Kidney (tissue), 22 donors: ENCODE measurements at places on chromosomes 2 and 18.

DNA sequence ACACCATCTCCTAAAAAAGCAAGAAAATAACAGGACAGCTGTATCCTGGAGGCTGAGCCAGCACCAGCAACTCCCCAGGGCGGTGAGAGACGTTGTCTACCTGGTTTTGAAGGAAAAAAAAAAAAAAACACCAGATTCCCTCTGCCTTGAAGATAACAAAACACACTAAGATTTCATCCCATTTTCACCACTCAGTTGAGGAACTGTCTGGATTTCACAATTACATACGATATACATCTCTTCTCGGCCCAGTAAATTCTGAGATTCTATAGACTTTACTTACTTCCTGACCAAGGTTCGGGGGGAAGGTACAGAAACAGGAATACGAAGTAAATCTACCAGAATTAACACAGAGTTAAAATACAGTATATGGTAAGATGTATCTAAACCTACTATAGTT is 8.5 kb downstream of the ZNF516 start:
- no peak for DNase-seq

GRCh38 chr2:48723129-48723528 is 32.4 kb downstream of the LHCGR start:
- DNase-seq: peak; percentile 58

GRCh38 chr2:207437136-207437523 is 92.6 kb upstream of the CREB1 start:
- no peak for DNase-seq

- peak; percentile 63 for DNase-seq
These were observed 38.4 kb downstream of the EPAS1 start for GRCh38 chr2:46335391-46336282.

GRCh38 chr2:123077101-123077500 is 948.0 kb upstream of the CNTNAP5 start:
- no peak for DNase-seq

DNA sequence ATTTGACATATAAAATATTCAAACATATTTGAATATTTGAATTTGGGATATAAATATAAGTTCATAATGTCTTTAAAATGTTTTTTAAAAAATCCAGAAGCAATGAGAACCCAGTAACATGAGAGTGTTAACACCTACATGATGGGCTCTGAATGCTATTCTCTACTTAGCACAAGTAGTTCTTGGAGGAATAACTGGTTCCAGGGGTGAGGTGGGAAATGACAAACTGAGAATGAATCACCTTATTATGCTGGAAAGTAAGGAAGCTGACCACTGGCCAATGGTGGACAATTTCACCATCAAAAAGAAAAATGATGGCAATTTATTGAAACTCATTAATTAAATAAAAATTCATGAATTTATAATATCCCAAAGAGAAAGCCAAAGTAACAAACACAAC is 79.6 kb upstream of the NABP1 start:
- no peak for DNase-seq

GRCh38 chr2:105130546-105130945 is 92.7 kb downstream of the MRPS9 start:
- no peak for DNase-seq

DNA sequence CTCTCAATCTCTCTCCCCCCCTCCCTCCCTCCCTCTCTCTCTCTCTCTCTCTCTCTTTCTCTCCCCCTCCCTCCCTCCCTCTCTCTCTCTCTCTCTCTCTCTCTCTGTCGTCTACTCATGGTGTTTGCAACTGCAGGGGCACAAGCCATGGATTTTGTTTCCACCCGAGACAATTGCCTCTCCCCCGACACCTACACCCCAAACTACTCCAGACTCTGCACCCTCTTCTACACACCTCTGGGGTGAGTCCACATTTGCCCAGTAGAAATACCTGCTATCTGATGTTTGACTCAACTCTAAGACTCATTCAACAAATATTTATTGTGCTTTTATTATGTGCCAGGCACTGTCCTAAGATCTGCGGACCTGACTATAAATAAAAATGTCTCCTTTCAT is 93.7 kb downstream of the TMEM17 start:
- DNase-seq: no peak

DNA sequence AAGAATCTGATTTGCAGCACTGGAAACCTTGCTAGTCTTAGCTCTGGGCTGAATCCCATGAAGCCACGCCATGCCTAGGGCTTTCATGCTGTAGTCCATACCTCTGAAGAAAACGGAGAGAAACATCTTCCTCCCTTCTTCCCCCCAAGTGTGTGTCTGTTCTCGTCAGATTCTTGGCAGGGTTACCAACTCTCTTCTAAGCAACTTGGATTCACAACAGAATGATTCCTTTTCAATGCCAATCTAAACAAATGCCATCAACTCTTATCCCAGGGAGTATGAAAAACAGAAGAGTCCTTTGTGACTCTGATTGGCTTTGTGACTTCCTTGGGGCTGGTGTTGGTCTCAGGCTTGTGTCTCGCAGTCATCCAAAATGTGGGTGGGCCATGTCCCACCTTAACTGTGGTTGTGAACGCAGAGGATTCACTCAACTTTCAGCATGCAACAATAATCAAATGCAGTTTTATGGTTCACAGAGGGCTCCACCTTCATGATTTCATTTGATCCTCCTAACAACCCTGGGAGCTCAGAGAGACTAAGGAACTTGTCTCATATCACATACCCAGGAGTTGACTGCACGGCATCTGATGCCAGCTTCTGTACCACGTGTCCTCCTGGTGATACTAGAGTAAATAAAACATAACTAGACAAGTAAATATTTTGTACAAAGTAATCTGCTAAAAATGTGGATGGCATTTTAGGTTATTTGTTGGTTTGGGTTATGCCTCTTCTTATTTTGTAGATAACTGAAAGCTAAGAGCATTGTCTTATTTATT is 186.0 kb upstream of the TNP1 start:
- no peak for DNase-seq

- DNase-seq: peak; percentile 71
These were observed 1.3 kb downstream of the RASGRP3 start for GRCh38 chr2:33477473-33478468.

DNA sequence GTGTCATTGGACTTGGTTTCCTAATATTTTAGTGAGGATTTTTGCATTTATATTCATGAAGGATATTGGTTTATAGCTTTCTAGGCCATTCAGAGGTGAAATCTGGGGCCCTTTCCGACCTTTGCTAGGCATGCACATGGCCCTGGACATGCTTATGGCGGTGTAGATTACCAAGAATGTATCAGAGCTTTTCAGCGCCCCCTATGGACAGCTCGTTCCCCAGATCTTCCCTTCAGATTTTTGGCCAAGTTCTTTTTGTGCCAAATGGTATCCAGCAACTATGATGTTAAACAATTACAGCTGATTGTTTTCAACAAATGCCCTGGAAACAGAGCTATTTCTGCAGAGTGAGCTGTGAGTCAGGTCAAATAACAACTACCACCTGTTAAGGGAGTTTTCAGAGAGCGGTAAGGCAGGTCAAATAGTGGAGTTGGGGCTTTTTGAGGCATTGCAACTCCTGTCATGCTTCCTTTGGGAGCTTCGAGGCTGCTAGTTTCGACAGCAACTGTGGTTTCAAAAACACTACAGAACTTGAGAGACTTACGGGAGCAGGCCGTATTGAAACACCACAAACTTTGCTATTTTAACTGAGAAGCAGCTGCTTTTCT is 188.3 kb downstream of the ZNF516 start:
- DNase-seq: no peak

DNA sequence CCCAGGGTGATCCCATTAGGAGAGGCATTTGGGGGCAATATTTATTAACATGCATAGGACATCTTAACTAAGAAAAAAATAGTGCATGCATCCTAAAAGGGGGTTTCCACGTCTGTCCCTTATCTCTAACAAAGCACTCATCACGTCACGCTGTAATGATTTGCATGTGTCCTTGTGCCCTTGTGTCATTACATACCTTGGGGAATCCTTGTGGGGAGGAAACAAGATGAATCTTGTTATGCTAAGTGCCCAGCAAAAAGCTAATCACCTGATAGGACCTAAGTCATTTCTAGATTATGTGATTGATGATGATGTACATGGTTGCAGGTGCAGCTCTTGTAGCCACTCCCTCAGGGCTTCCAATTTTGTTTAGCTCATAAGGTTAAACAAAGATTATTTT is 250.9 kb downstream of the FBXO15 start:
- DNase-seq: no peak

GRCh38 chr18:35460736-35461161 is 37.0 kb downstream of the INO80C start:
- DNase-seq: no peak

DNA sequence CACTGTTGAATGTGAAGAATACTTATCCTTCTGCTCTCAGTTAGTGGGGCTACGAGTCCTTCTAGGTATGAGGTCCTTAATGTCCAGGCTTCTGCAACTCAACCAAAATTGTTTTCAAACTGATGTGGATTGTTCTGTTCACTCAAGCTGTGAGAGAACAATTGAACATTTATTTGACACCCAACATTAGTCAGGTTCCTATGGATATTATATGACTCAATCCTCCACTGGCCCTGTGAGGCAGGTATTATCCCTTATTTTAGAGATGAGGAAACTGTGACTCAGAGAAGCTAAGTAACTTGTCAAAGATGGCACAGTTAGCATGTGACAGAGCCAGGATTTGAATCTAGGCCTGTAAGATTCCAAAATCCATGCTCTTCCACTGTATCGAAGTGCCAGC is 1.2 kb upstream of the LYG2 start:
- no peak for DNase-seq

- no peak for DNase-seq
These were observed 99.9 kb upstream of the TPO start for GRCh38 chr2:1313240-1313924.

DNA sequence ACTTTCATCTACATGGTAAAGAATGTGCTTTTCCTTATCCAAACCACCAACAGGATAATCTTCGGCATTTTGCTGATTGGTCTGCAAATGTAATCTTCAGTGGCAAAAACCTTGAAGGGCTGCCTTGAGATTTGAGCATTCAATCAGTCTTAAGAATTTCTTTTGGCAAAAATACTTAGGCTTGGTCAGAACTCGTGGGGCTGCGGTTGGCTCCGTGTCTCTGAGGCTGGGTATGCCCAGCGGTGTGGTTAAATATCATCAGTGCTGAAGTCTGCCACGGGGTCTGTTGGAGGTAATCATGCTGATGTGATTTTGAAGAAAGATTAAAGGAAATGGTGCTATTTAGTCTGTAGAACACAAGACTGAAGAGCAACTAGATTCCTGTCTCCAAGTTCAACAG is 262.6 kb downstream of the EN1 start:
- DNase-seq: no peak

DNA sequence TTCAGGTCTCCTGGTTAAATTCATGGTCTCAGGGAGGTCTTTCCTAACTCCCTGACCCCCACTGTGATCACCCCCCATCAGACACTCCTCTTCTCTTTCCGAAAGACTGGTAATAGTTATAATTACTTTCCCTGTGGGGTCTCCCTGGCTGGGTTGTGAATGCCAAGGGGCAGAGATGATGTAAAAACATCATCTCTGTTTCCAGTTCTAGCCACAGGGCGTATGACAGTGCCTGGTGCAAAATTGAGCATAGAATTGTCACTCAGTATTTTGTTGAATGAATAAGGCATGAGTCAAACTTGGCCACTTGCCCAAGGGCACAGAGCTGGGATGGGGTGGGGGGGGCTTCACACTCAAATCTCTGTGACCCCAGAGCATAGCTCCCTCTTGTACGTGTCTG is 65.2 kb downstream of the LTBP1 start:
- no peak for DNase-seq

GRCh38 chr18:62659698-62660097 is 55.6 kb upstream of the PHLPP1 start:
- no peak for DNase-seq

DNA sequence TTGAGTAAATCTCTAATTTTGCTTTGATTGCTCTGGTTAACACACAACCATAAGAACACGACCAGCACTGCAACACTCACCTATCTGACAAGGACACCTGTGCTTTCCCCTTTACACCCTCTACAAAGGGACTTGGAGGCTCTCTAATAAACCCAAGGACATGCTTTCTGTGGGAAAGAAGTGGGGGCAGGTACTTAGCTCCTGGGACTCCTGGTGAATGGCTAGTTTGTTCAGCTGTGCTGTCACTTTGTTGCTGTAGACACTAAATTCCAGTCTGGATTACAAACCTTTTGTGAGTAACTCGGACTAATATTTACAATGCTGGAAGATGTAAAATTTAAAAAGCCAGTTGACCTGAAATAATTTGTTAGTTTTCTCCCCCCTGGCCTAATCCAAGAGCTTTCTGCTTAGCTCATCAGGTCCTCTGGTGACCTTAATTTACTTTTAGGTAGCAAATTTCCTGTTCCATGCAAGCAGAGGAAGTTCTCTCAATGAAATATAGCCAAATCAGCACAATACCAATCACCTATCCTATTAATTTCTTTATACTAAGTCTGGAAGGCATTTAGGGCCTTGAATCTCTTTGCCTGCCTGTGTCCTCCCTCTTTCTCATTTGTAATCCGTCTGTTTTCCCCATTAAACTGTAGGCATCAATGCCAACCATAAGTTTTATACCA is 67.5 kb downstream of the PLCL1 start:
- no peak for DNase-seq

GRCh38 chr2:86747711-86748639 is 27.9 kb downstream of the RMND5A start:
- no peak for DNase-seq

GRCh38 chr2:158102446-158102845 is 770 bp downstream of the UPP2 start:
- no peak for DNase-seq

DNA sequence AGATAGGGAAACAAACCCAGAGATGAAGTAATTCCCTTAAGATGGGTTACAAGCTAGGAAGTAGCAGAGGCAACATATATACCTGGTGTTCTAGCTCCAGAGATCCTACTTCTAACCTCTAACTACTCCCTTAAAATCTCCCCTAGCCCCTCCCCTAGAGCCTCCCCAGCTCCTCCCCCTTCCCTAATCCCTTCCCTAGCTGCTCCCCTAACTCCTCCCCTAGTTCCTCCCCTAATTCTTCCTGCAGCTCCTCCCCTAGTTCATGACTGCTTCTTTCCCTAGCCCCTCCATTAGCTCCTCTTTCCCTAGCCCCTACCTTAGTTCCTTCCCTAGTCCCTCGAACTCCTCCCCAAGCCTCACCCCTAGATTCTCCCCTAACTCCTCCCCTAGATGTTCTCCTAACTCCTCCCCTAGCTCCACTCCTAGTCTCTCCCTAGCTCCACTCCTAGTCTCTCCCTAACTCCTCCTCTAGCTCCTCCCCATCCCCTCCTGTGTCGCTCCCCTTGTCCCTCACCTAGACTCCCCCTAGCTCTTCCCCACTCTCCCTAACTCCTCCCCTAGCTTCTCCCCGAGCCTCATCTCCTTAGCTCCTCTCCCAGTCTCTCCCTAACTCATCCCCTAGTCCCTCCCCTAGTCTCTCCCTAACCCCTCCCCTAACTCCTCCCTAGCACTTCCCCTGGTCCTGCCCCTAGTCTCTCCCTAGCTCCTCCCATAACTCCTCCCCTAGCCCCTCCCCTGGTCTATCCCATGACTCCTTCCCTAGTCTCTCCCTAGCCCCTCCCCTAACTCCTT is 108.9 kb downstream of the CD226 start:
- DNase-seq: no peak

- DNase-seq: no peak
These were observed 137.9 kb upstream of the ITGA4 start for GRCh38 chr2:181319286-181319685.

GRCh38 chr2:203951366-203951902 is 14.9 kb downstream of the ICOS start:
- no peak for DNase-seq
